ENCODE measurements at places on chromosomes 6 and 20.

GRCh38 chr20:47984437-47984836 is 199.2 kb upstream of the SULF2 start:
- DNase-seq = no peak

DNA sequence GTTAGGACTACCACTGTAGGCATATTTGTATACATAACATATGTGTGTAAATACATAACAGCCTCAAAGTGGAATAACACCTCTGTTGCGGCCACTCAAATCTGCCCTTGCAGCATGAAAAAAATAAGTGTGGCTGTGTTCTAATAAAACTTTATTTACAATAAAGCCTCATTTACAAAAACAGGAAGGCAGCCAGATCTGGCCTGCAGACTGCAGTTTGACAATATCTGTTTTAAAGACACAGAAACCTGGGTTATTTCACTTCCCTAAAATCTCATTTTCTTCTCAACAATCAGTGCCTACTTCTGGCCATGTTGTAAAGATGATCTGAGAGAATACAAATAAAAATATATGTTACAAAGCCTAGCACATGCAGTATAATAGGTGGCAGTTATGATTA is 53.9 kb upstream of the SCML4 start:
- DNase-seq = no peak

- no peak for DNase-seq
Measured at GRCh38 chr6:145086197-145086596, 649.1 kb downstream of the EPM2A start.

GRCh38 chr6:167094436-167094819 is 28.5 kb upstream of the CCR6 start:
- no peak for DNase-seq

- peak; percentile 59 for DNase-seq
Measured at GRCh38 chr6:42726485-42727086, 4.2 kb upstream of the PRPH2 start.

- no peak for DNase-seq
Measured at GRCh38 chr6:46473881-46474280, 17.4 kb downstream of the RCAN2 start.

- no peak for DNase-seq
Measured at GRCh38 chr6:35487658-35488516, 9.0 kb downstream of the TEAD3 start.

DNA sequence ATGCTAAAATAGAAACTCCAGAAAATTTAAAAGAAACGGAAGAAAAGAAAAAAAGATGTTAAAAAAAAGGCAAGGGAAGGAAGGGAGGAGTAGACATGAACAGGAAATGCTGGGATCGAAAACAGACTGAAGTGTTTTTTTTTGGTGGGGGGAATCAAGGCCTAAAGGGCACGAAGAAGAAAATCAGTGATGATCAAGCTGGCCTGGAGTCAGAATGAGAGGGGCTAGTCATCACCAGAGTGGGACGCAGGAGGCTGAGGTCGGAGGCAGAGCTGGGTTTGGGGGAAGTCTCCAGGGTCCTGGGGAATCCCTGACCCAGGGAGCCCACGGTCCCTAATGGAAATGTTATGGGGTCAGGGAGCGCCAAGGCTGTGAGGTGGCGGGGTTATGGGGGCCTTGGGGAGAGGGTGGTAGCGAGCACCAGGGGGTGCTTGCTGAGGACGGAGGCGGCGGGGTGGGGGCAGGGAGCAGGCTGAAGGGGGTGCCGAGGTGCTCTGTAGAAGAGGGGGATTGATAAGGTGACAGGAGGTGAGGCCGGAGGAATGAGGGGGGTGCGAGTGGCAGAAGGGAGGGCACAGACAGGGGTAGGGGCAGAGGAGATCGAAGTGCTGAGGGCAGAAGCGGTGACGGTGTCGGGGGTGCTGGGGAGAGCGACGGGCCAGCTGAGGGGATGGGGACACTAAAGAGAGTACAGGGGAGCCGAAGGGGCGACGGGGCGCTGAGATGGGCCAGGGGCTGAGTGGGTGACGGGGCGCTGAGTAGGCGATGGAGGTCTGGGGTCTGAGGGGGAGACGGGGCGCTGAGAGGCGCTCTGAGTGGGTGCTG is 684 bp downstream of the ZNFX1 start:
- peak; percentile 40 for DNase-seq

GRCh38 chr6:87093199-87093598 is 1.7 kb downstream of the CGA start:
- no peak for DNase-seq

DNA sequence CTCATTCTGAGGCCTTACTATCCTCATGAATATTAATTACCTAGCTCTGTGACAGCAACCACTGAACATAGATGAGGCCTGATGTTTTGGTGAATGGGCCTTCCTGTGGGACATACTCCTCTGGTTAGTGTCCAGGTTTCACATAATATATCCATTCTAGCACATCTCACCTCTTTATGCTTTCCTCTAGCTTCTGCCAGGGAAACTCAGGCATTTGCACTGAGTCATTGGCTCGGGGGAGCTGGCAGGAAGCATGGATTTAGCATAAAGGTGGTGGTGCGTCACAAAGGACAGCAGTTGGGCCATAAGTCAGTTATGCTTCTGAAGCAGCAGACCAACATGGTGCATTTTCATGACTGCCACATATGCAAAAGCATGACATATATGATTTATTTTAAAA is 37.5 kb upstream of the TMEM170B start:
- DNase-seq = no peak

- no peak for DNase-seq
Measured at GRCh38 chr6:44489910-44490604, 102.6 kb downstream of the CDC5L start.

DNA sequence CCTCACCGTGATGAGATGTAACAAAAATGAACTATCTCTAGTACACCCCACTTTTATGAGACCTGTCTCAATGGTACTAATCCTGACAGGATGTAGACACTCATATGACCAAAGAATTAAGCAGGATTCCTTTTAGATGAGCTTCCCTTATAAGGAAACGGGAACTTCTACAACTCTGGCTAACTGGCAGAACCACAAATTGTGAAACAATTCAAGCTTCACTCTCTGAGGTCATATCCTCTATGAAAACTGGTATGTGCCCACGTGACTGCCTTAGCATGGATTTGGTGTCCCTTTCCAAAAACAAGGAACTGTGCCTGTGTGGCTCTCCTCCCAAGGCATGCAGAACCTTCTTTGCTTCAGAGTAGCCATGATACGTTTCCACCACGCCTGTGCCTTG is 14.1 kb upstream of the CPNE5 start:
- DNase-seq = no peak

GRCh38 chr6:157615420-157615769 is 207.7 kb upstream of the SNX9 start:
- no peak for DNase-seq

GRCh38 chr6:56378966-56379585 is 131.7 kb upstream of the COL21A1 start:
- DNase-seq = no peak

DNA sequence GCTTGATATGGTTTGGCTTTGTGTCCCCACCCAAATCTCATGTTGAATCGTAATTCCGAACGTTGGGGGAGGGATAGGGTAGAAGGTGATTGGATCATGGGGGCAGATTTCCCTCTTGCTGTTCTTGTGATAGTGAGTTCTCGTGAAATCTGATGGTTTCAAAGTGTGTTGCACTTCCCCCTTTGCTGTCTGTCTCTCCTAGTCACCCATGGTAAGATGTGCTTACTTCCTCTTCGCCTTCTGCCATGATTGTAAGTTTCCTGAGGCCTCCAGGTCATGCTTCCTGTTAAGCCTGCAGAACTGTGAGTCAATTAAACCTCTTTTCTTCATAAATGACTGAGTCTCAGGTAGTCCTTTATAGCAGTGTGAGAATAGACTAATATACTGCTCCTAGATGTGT is 19.9 kb downstream of the PFDN4 start:
- no peak for DNase-seq

GRCh38 chr6:150276937-150277742 is 91.7 kb upstream of the IYD start:
- no peak for DNase-seq

DNA sequence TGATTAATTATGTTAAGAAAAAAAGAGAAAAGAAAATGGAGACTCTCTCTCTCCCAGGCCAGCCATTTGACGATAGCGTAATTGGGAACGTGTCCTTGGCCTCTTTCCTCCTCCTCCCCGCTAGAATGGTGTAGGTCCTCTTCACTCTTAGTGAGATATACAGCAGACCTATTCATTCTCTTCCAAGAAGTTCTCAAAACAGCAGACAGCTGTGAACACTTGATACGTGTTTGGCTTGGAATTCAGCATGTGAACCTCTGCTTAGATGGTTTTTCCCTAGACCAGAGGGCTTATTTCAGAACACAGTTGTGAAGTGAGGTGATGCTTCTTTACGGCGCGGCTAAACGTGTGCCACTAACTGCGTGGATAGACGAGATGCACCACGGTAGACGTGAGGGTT is 32.6 kb upstream of the TULP4 start:
- no peak for DNase-seq

GRCh38 chr6:20870493-20870892 is 336.2 kb downstream of the CDKAL1 start:
- no peak for DNase-seq

DNA sequence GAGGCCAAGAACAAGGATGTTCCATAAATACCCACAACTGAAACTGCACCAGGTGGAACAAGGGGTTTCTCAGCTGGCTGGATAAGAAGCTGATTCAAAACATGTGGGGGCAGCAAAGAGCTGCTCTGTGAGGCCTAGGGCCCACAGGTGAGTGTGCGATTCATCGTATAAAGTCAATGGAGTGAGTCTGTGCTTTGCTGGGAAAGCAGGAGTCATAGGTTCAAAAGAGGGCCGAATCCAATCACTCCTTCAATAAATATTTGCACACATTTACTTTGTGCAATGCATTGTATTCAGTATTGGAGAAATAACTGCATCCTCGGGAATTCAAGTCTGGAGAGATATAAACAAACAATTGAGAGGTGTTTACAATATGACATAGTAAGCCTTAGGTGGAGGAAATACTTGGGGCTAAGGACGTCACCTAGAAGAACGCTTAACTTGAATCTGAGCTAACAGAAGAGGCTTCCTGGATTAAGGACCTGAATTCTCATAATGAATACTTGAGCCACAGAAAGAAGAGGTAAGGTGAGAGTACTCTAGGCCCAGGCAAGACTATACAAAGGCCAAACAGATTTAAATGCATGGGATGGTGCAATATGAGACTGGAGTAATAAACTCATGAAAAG is 83.7 kb upstream of the TMEM30A start:
- no peak for DNase-seq

GRCh38 chr20:44780226-44780625 is 30.1 kb downstream of the RIMS4 start:
- DNase-seq = peak; percentile 19

GRCh38 chr20:56433221-56433879 is 21.3 kb downstream of the CASS4 start:
- no peak for DNase-seq

DNA sequence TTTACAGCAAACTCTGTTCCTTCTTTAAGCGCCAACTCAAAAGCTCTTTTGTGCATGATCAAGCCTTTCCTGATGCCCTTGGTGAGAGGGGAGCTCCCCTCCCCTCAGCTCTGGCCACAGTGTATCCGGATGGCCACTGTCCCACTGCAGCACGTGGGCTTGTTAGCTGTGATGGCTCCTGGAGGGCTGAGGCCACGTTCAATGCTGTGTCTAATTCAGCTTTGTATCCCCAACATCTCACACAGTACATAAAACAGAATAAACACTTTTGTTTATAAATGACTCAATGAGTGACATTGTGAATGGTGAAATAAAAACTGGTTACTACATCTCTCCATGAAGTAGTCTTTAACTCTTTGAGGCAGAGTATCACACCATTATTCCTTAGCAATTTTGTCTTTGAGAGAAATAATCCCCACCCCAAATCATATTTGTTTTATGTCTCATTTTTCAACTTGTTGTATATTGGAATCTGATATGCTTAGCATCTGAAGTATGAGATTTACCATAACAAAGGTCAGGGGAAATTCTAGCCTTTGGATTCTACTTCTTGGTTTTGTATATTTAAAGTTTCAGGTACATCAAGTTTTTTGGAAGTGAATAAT is 44.5 kb downstream of the EDN1 start:
- DNase-seq = no peak

DNA sequence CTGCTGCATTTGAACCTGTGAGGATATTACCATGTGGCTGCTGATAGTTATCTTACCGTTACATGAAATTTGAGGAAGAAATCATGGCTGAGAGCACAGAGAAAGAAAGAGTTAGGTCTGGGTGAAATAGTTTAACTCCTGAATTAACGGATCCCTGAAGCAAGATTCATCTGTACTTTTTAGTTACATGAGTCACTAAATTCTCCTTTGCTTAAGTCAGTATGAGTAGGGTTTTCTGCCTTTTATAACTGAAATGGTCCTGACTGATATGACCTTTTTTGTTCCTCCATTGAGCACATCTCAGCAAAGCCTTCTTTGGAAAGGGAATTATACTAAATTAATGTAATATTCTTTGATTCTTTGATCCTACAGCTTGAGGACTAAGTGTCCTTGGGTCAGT is 333.3 kb upstream of the ZFP64 start:
- DNase-seq = no peak

DNA sequence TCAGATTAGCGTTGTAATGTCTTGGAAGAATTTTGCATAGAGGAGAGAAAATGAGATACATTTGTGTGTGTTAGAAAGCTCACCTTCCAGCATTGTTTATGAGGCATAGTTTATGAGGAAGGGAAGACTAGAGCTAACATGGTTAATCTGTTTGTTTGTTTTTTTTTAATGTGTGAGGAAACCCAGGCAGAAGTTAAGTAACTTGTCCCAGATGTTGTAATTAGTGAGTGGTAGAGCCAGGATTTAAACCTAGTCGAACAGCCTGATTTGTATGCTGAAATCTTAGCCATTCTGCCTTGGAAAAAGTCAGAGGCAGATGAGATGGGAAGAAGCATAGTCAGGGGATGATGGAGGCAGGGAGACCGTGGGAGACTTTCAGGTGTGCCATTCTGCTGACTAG is 29.1 kb downstream of the NDUFAF5 start:
- DNase-seq = no peak

- peak; percentile 36 for DNase-seq
Measured at GRCh38 chr6:144343701-144344428, 58.7 kb downstream of the UTRN start.

DNA sequence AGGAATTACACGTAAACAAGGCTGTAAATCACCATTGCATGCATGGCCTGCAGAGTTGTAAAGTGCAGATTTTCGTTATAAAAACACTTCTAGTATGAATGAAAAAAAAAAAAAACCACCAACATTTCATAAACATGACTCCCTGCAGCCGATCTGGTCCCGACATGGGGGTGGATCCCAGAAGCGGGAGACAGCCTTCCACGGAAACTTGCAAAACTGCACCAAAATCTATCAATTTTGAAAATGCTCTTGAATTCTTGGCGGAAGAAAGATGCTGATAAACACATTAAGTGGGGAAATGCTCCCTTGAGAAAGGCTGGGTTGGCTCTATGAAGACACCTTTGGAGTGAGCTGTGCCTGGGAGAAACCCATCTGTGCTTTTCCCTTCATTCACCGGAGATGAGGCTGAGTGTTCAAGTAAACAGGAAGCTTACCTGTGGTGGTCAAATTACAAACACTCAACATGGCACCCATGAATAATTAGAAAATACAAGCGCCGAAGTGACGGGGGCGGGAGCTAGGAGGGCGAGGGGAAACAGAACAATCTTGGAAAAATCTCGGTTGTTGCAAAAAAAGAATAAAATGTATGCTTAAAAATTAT is 845 bp upstream of the ANKRD60 start:
- DNase-seq = no peak

- DNase-seq = no peak
Measured at GRCh38 chr6:160792708-160793107, 90.7 kb downstream of the PLG start.

- DNase-seq = no peak
Measured at GRCh38 chr6:20058912-20059311, 153.4 kb downstream of the MBOAT1 start.

- no peak for DNase-seq
Measured at GRCh38 chr6:3359101-3359752, 97.6 kb downstream of the SLC22A23 start.

- no peak for DNase-seq
Measured at GRCh38 chr20:44643154-44643519, 8.4 kb downstream of the ADA start.
